ENCODE measurements at places on chromosomes 12 and 14.

- DNase-seq, result no peak
Observed at GRCh38 chr12:92863251-92863650, 65.8 kb downstream of the EEA1 start.

GRCh38 chr12:62933602-62934238, 1.2 kb downstream of the PPM1H start:
- no peak for DNase-seq

DNA sequence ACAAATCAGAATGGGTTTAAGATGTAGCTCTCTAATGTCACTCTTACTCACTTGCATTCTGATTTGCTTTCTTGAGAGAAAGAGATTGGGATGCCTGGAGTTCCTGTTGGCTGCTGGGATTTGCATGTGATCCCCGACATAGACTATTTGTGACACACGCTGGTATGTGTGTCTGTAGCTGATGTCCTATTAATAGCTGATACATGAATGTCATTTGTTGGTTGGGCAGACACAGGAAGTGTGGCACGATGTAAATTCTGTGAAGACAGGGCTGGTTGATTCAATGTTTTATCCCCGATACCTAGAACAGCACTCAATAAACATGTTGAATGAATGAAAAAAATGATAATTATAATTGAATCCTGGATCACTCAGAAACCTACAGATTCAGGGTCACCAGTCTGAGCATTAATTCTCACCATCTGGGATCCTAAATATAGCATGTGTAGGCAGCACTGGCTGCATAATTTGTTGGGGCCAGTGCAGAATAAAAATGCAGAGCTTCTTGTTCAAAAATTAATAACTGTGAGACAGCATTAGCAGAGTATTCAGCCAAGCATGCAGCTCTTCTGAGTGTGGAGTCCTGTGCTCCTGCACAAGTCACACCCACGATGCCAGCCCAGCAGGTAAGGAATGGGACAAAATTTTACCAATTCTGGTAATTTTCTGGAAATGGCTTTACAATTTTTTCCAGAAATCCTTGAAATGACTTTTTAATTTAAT, 35.5 kb upstream of the SOCS2 start:
- DNase-seq, result no peak

- DNase-seq, result no peak
Observed at GRCh38 chr12:29103539-29103974, 45.5 kb upstream of the FAR2 start.

- no peak for DNase-seq
Observed at GRCh38 chr14:101595887-101596721, 34.8 kb downstream of the DIO3 start.

- no peak for DNase-seq
Observed at GRCh38 chr14:76769636-76770292, 8.5 kb downstream of the VASH1 start.

DNA sequence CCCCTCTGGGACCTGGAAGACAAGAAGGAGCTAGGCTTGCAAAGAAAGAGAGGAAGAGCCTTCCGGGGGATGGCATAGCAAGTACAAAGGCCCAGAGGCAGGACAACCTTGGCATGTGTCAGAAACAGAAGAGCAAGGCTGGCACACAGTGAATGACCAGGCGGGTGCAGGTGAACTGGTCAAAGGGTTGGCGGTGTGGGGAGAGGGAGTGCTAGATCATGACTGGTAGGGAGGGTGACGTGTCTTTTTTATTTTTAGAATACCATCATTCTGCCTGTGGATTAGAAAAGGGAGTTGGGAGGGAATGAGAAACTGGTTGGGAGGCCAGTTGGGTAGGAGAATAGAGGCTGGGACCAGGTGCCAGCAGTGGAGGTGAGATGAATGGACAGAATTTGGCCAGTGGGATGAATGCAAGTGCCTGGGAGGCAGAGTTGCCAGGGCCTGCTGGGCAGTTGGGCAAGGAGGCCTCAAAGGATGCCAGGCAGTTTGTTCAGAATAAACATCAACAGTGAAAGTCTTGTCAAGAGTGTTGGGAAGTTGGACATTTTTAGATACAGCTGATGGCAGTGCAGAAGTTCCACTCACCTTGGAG, 168.3 kb downstream of the CACNA1C start:
- DNase-seq, result no peak

DNA sequence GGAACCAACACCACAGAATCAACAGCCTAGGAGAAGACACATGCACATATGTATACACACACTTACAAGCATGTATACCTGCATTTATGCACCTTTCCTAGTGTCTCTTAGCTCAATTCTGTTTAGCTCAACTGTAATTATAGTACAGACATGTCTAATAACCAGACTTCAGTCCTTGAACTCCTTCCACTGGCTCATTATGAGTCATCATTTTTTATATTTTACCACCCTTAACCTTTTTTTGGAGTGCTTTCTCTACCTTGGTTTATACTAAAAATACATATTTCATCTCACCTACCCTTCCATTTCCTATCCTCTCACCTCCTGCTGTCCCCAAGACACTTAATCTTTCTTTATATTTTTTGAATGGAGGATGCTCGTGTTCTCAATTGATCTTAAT, 110.4 kb downstream of the ARID2 start:
- no peak for DNase-seq

DNA sequence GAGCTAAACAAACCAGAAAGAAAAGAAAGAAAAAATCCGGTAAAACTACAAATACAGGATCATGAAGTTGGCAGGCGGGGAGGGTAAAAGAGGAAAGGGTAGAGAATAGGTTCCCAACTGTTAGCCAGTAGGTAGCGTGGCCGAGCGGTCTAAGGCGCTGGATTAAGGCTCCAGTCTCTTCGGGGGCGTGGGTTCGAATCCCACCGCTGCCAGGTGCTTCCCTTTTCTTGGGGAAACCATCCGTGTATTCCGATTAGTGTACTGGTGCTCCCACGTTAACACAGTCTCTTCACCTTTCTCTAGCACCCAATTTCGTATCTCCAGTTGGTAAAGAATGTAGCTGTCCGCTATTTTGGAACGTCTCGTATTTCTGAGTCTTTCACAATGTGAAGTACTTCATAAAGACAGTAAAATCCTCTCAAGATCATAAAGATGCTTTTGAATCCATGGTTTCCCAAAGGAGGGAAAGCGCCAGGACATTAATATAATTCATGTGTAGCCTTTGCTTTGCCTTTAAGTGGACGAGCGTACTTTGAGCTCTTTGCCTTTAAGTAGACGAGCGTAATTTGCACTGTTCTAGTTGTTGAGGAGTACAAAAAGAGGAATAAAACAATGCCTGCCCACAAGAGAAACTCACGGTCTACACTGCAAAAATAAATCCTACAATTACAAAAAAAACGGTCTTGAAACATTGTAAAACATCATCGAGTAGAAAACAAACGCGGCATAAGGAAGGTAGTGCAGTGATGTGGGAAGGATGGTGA, 19.0 kb upstream of the RNASE12 start:
- peak; percentile 63 for DNase-seq

- no peak for DNase-seq
Observed at GRCh38 chr14:73007835-73008234, 19.1 kb downstream of the ZFYVE1 start.

DNA sequence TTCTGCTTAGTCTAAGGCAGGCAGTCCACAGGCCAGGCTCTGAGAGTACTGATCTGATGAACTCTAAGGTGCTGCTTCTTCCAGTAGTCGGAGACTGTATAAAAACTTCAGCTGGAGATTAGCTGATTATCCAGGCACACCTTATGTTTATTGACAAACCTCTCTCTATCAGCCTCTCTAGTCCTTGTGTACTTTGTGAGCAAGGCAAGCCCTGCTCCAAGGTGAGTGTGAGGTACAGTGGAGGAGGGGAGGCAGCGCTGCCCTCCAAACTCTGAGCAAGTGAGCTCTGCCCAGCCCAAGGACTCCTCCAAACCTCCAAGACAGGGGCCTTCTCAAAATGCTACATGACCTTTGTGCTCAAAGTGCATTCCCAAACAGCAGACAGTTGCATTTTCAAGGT, 95.9 kb upstream of the CDKN3 start:
- DNase-seq, result no peak

- no peak for DNase-seq
Observed at GRCh38 chr12:110733089-110733715, 9.5 kb downstream of the PPP1CC start.

DNA sequence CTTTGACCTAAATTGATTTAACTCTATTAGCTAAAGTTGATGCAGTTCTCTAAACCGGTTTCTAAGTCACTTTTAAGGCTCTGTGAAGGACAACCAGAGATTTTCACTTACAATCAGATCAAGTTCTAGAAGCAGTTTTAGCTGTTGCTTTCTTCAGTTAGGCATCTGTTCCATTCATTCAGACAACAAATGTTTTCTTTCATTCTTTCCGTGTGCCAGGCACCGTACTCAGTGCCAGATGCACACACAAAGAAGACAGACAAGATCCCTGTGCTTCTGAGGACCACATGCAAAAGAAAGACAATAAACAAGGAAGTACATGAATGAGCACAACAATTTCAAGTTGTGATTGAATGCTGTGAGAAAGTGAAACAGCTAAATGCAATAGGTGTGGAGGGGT, 11.1 kb upstream of the EGLN3 start:
- DNase-seq, result no peak

GRCh38 chr12:56599797-56600196, 30.3 kb downstream of the BAZ2A start:
- no peak for DNase-seq

GRCh38 chr14:105849933-105850626, 323.7 kb downstream of the TMEM121 start:
- DNase-seq, result no peak

GRCh38 chr14:44912041-44912869, 49.5 kb downstream of the KLHL28 start:
- no peak for DNase-seq

- no peak for DNase-seq
Observed at GRCh38 chr14:21940887-21941856, 267.6 kb upstream of the OR4E1 start.

GRCh38 chr12:57576613-57577160, 14.3 kb upstream of the PIP4K2C start:
- no peak for DNase-seq

GRCh38 chr14:96136371-96137005, 68.2 kb upstream of the BDKRB2 start:
- DNase-seq, result no peak

- peak; percentile 36 for DNase-seq
Observed at GRCh38 chr12:62438098-62438692, 28.4 kb upstream of the MON2 start.

DNA sequence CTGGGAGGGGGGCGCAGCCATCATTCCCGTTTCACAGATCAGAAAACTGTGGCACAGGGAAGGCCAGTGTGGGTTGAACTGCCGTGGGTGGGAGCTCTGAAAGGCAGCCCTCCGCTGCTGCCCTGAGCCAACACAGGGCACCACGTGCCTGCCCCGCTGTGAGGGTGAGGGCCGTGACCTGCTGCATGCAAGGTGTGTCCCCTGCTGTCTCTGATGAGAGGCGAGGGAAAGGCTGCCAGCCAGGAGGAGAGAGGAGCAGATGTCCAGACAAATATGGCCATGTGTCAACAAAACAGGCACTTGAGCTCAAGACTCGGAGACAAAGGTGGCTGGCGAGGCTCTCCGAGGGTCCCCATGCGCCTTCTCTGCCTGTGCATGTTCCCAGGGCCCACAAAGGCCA, 108.8 kb downstream of the RBM19 start:
- no peak for DNase-seq

- DNase-seq, result no peak
Observed at GRCh38 chr12:30437616-30438015, 258.1 kb downstream of the IPO8 start.

DNA sequence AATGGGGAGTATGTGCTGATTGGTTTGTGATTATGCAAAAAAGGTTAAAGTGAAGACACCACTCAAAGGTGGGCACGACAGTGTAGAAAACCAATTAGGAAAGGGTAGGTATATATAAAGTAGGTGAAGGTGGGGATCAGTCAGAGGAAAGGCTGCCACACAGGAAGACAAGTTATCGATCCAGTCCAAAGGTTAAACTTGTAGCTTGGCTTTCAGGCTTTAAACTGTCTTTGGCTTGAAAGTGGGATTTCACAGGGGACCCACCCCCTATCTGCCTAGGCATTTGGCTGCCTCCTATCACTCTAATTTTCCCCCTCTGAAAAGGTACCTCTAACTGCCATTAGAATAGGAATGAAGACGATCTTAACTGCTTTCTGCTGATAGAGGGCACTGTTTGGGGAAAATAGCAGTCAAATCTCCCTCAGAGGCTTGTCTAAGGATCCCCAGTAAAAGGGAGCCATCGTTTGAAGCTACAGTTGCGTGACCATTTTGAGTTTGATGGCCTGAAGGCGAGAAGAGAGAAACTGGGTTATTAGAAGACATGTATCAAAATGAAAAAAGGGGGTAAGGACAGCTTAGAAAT, 250.2 kb downstream of the GPHN start:
- no peak for DNase-seq

DNA sequence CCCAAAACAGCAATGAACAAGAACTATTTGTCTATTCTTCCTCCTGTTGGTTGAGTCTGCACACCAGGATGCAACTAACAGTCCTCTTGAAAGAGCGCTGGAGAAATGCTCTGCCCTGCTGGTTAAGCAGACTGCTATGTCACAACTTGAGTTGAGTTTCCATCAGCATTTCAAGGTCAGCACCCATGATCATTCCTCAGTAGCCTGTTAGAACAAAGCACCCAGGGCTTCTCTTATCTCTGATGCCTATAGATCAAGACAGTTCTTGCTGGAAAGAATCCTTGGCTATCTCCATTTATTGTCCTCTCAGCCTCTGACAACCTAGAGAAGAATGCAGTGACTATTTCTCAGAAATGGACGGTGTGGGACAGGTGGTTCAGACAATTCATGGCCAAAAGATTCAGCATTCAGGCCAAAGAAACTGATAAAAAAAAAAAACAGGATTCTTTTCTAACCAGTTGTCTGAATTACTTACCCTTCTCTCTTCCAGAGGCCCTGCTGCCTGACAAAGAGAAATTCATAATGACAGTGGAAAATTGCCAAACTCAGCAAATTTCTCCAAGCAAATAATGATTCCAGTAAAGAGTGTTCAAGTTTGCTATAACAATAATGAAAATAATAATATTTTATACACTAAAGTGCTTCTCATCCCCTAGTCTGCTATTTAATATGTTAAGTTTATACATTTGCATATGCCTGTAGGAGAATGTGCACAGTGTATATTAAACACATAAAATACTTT, 306.7 kb downstream of the EMP1 start:
- no peak for DNase-seq

GRCh38 chr12:100674036-100674888, 100.8 kb downstream of the GAS2L3 start:
- DNase-seq, result no peak
